ENCODE measurements at places on chromosomes 7 and 10.

GRCh38 chr7:21777921-21778320 is 167.8 kb downstream of the CDCA7L start:
- DNase-seq = no peak

GRCh38 chr10:44807451-44807850 is 103.7 kb upstream of the TMEM72 start:
- no peak for DNase-seq

GRCh38 chr10:49053053-49053997 is 62.0 kb downstream of the VSTM4 start:
- no peak for DNase-seq

DNA sequence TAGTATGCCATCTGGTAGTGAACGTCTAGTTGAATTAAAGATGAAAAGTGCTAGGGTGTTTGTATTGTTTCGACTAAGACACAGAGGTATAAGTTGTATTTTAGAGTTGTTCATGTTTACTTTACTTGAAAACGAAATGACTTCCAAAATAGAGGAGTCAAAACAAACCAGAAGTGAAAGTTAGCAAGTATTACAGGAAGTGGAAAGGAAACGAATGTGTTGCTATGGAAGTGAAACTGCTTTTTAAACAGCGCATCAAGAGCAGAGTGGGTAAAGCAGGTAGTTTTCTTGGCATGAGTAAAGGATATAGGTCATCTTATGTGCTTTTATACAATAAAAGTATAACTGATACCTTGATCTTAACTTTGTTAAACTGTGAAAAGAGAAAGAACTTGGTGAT is 20.0 kb upstream of the GALNTL5 start:
- no peak for DNase-seq

All from activated CD8-positive, alpha-beta memory T cell treated with anti-CD3 and anti-CD28 coated beads for 48 hours (primary cell).